ENCODE measurements at places on chromosomes 12 and 14.

GRCh38 chr14:50530794-50531365 is 1.5 kb downstream of the MAP4K5 start:
- no peak for DNase-seq

GRCh38 chr12:57521525-57522010 is 1.1 kb upstream of the MBD6 start:
- no peak for DNase-seq

DNA sequence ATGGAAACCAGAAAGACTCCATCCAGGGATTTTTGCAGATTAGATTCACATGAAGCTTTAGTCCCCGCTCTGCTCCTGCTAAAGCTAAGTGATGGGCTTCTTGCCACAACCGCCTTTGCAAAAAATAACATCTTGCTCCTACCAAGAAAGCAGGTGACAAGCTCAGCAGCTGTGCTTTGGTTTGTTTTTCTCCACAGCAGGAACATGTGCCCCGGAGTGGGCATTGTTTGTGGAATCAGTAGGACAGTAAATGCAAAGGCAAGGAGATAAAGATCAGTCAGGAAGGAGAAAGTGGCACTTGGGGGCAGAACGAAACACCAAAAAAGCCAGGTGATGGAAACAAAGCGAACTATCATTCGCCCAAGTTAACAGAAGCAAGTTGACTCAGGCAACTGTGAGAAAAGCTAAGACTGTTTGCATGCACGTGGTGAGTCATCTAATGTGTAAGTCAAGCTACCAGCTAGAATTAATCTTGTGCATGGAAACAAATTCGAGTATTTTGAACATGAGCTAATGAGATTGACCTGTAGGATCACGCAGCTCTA is 165.5 kb upstream of the PLXNC1 start:
- peak; percentile 7 for DNase-seq

DNA sequence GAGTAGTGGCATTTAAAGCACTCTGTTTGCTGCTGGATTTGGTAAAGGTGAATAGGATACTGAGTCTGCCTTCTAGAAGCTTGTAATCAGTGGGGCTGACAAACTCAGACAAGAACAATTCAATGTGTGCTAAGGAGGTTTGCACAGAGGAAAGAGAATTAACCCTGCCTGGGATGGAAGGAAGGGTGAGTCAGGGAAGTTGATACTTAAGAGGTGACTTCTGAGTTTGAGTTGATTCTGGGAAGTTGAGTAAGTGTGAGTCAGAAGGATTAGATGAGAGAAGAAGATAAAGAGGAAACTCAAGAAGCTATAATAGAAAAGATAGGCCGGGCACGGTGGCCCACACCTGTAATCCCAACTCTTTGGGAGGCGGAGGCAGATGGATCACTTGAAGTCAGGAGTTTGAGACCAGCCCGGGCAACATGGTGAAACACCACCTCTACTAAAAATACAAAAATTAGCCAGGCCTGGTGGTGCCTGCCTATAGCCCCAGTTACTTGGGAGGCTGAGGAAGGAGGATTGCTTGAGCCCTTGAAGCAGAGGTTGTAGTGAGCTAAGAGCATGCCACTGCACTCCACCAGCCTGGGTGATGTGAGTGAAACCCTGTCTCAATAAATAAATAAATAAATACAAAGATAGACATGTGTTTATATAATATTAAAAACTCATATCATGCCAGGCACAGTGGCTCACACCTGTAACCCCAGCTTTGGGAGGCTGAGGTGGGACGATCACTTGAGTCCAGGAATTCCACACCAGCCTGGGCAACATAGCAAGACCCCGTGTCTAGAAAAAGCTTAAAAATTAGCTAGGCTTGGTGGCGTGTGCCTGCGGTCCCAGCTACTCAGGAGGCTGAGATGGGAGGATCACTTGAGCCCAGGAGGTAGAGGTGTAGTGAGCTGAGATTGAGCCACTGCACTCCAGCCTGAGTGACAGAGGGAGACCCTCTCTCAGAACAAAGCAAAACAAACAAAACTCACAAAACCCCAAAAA is 126.8 kb upstream of the CPM start:
- peak; percentile 85 for DNase-seq

- DNase-seq = peak; percentile 60
Measured at GRCh38 chr14:29906256-29906870, 21.3 kb downstream of the PRKD1 start.

DNA sequence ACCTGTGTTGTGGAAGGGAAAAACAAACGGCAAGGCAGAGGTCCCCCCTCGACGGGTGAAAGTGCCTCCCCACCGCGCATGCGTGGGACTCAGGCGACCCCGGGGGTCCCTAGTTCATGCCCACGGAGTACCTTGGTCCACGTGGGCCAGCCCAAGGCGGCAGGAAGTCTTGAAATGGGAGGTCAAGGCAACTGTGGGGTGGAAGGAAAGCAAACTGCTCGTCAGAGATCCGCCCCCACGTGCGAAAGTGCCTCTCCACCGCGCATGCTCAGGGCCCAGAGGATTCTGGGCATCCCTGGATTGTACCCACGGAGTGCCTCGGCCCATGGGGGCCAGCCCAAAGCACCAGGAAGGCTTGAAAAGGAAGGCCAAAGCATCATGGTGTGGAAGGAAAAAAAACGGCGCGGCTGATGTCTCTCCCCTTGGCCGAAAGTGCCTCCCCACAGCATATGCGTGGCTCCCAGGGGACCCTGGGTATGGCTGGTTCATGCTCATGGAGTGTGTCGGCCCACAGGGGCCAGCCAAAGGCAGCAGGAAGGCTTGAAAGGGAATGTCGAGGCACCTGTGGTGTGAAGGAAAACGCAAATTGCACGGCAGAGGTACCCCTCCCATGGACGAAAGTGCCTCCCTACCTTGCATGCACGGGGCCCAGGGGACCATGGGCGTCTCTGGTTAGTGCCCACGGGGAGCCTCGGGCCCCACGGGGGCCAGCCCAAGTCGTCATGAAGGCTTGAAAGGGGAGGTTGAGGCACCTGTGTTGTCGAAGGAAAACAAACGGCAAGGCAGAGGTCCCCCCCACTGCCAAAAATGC is 369.7 kb downstream of the ALG10 start:
- no peak for DNase-seq

DNA sequence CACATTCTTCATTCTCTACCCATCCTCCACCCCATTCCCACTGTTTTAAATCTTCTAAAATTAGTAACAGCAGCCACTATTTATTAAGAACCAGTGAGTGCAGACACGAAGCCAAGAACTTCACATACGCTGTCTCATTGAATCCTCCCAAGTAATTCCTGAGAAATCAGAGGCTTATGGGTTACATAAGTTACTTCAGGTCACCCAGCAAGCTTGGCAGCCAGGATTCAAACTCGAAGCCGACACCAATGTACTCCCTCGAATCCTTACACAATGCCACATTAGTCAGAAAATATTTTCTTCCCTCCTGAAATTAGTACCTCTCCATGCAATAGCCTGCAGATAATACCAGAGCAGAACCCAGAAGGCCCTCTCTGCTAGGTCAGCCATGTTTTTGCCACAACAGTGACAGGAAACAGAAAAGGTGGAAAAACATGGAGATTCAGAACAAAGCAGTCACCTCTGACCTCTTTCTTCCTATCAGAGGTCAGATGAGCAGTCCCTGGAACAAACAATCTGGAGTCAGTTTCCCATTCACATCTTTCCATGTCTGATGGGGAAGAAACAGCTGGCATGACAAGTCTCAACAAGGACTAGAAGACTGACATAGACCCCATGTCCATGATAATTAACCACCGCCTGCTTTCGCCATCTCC is 16.4 kb downstream of the NID2 start:
- DNase-seq = no peak

DNA sequence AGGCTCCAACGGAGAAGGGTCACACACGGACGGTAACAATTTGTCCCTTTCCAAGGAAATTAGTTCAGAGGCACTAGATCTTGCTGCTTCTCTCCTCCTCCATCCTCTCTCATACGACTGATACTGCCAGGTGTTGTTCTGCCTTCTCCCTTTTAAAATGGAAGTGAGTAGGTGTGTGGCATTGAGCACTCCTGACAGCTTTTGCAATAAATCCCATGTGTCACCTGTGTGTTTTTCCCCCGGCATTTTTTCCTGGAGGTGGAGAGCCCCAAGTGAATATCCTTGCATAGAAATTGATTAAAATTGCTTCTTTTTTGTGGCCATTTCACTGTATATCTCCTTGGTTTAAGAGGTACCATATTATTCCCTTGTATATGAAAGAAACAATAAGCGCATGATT is 26.2 kb upstream of the AKAP5 start:
- DNase-seq = no peak

- no peak for DNase-seq
Measured at GRCh38 chr14:60974090-60974651, 6.7 kb downstream of the TRMT5 start.

DNA sequence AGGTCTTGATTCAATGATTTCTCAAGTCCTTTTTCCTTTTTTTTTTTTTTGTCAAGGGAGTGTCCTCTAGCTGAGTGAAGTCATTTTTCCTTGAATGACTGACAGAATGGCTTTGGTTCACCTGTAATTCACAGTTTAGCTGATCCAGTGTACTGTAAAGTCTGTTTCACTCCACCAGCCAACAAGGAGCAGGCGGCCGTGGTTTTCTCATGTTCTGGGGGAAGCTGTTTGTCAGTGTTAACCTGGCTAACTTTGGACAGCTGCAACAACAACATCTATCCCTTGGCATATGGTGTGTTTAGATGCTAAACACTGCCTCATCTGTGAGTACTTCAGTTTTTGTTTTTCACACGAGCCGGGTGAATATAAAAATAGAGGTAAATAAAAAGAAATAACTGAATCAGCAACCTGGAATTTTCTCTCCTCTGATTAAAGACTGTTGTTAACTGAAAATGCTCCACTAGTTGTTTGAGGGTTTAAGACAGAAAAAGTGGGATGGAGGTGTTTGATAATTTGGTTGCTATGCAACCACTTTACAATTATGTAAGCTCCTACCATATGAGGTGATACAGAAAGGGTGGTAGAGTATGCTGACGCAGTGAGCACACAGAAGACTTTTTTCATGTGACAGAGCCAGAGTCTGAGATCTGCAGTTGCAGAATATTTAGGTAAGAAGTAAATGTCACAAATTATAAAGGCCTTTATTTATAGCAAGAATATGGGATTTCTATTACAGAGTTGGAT is 50.3 kb upstream of the SLC2A13 start:
- no peak for DNase-seq

DNA sequence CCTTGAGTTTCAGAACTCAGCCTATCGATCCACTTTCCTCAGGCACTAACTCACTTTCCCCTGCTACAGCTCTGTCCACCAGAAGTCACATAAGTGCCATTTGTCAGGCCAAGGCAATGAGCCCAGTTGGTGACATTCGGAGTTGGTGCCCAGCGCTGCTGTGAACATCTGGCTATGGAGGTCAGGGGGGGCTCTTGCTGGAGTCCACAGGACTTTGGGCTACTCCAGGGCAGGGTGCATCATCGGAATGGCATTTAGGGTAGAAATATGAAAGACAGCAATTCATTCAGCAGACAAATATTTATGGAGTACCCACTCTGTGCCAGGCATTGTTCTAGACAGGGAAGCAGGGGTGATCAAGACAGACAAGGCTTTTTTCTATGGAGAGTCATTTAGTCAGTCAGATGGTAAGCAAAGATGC is 1.5 kb upstream of the PPP1CC start:
- DNase-seq = no peak

DNA sequence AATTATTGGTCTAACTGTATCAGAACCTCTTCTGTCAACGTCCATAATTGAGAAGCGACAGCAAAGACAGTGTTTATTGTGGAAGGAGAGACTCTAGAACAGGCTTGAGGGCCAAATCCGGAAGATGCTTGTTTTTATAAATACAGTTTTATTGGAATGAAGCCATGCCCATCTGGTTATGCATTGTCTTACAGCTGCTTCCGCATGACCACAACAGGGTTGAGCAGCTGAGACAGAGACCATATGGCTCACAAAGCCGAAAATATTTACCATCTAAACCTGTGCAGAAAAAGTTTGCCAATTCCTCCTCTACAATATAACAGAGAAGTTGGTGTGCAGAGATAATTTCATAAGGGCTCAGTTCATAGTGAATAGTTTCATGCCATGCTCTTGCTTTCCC is 24.5 kb downstream of the PRKAB1 start:
- no peak for DNase-seq

DNA sequence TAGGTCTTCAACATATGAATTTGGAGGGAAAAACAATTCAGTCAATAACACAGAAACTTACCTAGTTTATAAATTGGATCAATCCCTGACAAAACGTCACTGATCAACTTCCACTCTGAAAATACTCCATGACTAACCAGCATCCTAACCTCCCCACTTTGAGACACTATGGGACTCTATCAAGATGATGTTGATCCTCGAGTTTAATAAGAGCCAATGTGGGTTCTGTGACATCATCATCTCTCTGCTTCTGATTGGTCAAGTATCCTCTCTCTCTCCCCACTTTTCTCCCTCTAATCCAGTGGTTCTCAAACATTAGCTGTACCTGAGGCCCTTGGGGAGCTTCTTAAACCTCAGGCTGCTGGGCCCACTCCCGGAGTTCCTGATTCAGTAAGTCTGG is at the start of gene SMCO2:
Gene SMCO2, plus strand, starts transcription at position 301 of the 400 bp plus-strand sequence. CDS start 23,896 bp downstream, outside the sequence.
- no peak for DNase-seq

- no peak for DNase-seq
Measured at GRCh38 chr14:88823968-88824313, 510 bp upstream of the TTC8 start.

DNA sequence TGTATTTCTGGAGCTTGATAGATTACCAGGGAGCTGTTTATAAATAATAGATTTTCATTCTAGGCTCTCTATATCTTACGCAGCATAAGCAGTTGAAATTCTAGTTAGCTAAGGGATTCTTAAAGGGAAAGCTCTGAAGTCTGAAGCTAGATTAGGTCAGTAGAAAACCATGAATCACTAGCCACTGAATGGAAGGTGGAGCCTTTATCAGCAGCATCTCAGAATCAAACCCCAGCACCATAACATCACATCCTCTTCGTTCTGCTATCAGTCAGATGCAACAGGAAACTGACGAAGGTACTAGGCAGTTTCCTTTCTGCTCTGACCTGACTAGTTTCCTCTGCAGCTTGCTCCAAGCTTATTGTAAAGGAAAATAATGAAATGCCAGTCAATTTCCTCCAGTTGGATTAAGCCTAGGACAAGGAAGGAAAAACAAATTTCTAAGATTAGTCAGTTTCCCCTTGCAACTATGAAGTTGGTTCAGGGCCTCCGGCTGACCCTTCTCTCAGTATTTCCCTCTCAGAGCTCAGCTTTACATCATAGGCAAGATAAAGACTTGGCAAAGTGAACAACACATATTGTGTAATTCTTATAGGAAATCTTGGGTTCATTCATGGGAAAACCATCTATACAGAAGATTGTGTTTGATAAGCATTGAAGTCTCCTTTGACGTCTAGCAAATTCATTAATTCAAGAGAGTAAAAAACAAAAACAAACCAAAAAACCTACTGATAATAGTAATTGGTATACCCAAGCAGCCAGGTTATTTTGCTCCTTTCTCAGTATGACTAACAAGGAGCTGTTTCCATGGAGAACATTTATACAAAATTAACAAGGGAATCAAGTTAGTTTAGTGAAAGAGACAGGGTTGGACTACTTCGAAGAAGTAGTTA is 43.4 kb upstream of the CFAP54 start:
- peak; percentile 85 for DNase-seq
